Stimulated activated CD8-positive, alpha-beta memory T cell treated with anti-CD3 and anti-CD28 coated beads, Interleukin-4, amount 100 ng/mL, for 4 hours (primary cell): ENCODE measurements at places on chromosomes 6 and 20.

DNA sequence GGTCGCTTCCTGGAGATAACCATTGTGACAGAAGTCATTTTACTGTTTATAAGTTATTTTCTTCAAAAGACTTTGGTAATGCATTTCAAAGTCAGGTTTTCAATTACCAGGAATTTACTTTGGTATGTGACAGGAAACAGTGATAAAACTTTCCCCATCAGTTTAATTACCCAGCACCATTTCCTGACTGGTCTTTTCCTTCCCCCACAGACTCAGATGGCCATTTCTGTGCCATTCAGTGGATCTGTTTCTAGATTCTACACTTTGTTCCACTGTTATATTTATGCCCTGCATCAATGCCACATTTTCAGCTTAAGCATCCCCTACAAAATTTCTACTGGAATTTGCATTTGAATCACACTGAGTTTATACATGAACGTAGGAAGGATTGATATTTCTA lies 16.3 kb downstream of the RRBP1 start:
- no peak for DNase-seq

DNA sequence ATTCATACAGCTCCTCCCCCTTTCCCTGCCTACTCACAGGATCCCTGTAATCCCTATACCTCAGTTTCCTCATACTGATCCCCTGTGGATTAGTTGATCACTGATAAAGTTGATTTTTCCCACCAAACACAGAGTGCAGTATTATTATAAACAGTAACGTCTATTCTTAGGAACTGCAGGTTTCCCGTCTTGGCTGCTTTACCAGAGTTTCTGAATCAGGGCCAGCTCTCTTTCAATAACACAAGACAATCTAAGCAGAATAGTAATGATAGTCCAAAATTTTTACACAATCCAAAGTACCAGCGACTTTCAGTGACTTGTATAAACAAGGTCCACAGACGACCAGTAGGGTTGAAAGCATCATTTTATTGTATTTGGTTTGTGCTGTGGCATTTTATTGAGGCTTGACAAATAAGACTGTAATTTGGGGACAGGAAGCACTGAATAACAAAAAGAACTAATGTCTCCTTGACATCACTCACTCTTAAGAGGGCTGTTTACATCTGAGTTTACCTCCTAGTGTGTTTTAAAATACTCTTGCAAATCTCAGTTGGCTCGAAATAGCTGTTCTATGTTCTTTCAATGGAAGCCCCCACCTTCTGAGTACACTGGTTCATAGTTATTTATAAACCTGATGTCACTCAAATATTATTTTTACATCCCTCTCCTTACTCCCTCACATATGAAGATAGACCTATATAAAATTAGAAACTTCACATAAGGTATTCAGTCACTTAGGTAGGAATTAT lies 6.1 kb upstream of the JARID2 start:
- no peak for DNase-seq

GRCh38 chr6:36246506-36247268 lies 23.2 kb upstream of the PNPLA1 start:
- DNase-seq, result no peak

GRCh38 chr6:149289192-149289781 lies 28.2 kb upstream of the TAB2 start:
- DNase-seq, result no peak

- DNase-seq, result no peak
Measured at GRCh38 chr6:32953775-32954174, 878 bp upstream of the HLA-DMA start.
